ENCODE measurements at places on chromosomes 12 and 14. TPM values are rescaled to one million over a fixed set of nuclear protein-coding genes. Genes with fewer than 3 reads are reported as not detected.

Gene SMCO3
- total RNA-seq: not detected

Gene PCED1B
- 3.5 TPM for total RNA-seq

Gene RAB2B
- total RNA-seq: 21.1 TPM

Gene FOXM1
- 12.4 TPM for total RNA-seq

Gene KCNA1
- total RNA-seq: not detected

Gene NDUFB1
- total RNA-seq: 144 TPM

Gene KRT81
- total RNA-seq: not detected

Gene RFX4
- total RNA-seq: not detected

Gene LTA4H
- 62.9 TPM for total RNA-seq

Gene CTSG
- total RNA-seq: not detected

Gene NANOG
- 0.13 TPM for total RNA-seq

Gene ATXN3
- total RNA-seq: 75.6 TPM

Gene SLCO1B1
- not detected for total RNA-seq

- H3K27ac ChIP-seq: no peak overlapping the region
- H3K27me3 ChIP-seq: no peaks in the 10 kb centered on the region
- DNase-seq: peak; percentile 25
- no peak overlapping the region for H3K4me3 ChIP-seq
- no peaks in the 10 kb centered on the region for H3K36me3 ChIP-seq
- H3K4me1 ChIP-seq: no peaks in the 10 kb centered on the region
Measured at GRCh38 chr12:31702047-31702446, 26.8 kb downstream of the AMN1 start.

DNA sequence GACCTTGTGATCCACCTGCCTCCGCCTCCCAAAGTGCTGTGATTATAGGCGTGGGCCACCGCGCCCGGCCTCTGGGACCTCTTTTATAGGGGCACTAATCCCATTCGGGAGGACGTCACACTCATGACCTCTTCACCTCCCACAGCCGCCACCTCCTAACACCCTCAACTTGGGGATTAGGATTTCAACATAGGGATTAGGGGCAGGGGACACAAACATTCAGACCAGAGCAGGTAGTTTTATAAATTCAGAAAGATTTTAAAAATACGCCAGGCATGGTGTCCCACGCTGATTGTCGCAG lies 49.4 kb downstream of the TPCN1 start:
- no peak overlapping the region for H3K4me3 ChIP-seq

DNA sequence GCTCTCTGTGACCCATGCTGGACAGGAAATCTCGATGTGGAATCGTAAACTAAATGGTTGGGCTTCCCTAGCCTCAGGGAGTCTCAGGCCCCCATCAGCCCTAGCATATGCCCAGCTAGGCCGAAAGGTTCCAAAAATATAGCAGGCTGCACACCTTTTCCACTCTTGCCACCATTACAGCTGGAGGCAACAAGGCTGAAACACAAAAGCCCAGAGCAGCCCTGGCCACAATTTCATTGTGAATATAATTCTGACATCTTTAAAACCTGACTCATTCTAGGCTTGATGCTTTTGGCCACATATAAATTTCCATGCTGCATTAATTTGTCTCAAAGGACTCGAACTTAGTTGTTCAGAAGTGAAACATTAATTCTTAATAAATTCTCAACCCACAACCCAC lies 382.2 kb downstream of the GRIN2B start:
- peaks cover 9% of the 10 kb centered on the region for H3K27me3 ChIP-seq
- H3K36me3 ChIP-seq: no peaks in the 10 kb centered on the region
- no peak overlapping the region for H3K4me3 ChIP-seq
- no peak overlapping the region for H3K27ac ChIP-seq
- no peak for DNase-seq
- no peaks in the 10 kb centered on the region for H3K4me1 ChIP-seq

GRCh38 chr14:32453857-32454810 lies 125.0 kb downstream of the AKAP6 start:
- peak; percentile 72 for DNase-seq
- H3K4me3 ChIP-seq: 0 out of 2 replicates have a peak overlapping the region, but pooled peaks have one; percentile 4
- no peaks in the 10 kb centered on the region for H3K27me3 ChIP-seq
- peak overlapping the region; percentile 78 for H3K27ac ChIP-seq

DNA sequence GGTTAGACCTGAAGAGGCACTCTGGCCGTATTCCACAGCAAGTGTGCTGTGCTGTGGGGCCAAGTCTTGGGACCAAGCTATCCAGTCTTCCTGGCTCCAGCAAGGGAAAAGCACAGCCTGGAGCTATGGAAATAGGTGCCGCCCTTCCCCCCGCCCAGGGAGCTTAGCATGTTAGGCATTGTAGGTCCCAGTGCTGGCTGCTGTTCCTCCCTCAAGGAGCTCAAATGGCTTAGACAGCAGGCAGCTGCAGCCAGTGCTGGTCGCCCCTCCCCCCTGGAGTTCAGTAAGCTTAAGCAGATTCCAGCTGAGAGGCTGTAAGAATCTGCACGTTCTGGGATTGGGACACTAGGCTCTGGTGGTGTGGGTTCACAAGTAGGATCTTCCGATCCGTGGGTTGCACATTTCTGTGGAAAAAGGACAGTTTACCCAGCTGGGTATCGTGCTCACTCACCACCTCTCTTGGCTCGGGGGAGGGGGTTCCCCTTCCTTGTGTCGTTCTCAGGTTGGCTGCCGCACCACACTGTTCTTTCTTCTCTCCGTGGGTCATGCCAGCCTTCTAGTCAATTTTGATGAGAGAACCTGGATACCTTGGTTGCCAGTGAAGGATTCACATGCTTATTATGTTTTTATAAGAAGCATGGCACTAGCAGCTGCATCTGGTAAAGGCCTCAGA lies 127.3 kb downstream of the CNTN1 start:
- H3K36me3 ChIP-seq: no peaks in the 10 kb centered on the region
- no peaks in the 10 kb centered on the region for H3K27me3 ChIP-seq
- no peak overlapping the region for H3K27ac ChIP-seq
- no peaks in the 10 kb centered on the region for H3K4me1 ChIP-seq
- no peak overlapping the region for H3K4me3 ChIP-seq

DNA sequence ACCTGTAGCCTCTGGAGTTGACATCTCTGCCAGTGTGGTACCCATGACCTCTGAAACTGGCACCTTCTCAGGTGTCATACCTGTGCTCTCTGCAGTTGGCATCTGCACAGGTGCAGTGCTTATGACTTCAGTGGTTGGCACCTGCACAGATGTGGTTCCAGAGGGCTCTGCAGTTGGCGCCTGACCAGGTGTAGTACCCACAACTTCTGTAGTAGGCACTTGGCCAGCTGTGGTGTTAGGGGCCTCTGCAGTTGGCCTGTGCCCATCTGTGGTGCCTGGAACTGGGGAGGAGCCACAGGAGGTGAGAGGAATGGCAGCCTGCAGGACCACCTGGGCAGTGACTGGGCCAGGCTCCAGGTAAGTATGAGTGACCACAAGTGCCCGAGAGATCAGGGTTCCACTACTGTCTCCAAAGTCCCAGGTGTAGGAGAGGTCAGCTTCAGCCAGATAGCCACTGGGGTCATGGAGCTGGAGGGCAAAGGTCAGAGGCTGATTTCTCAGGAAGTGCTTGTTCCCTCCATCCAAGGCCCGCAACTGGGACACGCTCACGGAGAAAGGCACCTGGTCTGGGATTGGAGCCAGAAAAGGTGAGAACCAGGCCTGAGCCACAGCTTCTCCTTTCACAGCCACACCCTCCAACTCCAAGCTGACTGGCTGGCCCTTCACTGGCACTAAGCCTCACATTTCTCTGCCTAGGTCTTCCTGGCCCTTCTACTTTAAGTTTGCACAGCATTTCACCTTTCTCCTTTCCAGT lies 8.6 kb downstream of the PMEL start:
- peaks cover 9% of the 10 kb centered on the region for H3K4me1 ChIP-seq
- no peak overlapping the region for H3K27ac ChIP-seq
- no peaks in the 10 kb centered on the region for H3K27me3 ChIP-seq

- no peak overlapping the region for H3K4me3 ChIP-seq
- H3K36me3 ChIP-seq: no peaks in the 10 kb centered on the region
- peaks cover 29% of the 10 kb centered on the region for H3K4me1 ChIP-seq
- peak; percentile 88 for DNase-seq
Measured at GRCh38 chr12:13165617-13166041, 30.9 kb upstream of the EMP1 start.

DNA sequence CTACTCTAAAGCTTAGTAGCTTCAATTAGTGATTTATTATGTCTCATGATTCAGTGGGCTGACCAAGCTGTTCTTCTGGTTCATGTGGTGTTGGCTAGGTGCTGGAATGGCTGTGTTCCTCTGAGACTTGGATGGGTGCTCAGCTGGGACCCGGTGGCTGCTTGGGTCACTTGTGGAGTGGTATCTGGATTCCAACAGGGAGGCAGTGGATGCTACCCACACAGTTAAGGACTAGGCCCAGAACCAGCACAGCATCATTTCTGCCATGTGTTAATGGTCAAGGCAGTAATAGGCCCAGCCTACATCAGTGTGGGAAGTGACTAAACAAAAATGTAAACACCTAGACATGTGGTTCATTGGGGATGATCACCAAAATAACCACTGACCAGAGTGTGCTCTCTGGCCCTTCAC lies 72.2 kb downstream of the FGD4 start:
- no peaks in the 10 kb centered on the region for H3K27me3 ChIP-seq
- peak; percentile 3 for DNase-seq
- no peaks in the 10 kb centered on the region for H3K36me3 ChIP-seq
- H3K4me3 ChIP-seq: no peak overlapping the region
- no peaks in the 10 kb centered on the region for H3K4me1 ChIP-seq

DNA sequence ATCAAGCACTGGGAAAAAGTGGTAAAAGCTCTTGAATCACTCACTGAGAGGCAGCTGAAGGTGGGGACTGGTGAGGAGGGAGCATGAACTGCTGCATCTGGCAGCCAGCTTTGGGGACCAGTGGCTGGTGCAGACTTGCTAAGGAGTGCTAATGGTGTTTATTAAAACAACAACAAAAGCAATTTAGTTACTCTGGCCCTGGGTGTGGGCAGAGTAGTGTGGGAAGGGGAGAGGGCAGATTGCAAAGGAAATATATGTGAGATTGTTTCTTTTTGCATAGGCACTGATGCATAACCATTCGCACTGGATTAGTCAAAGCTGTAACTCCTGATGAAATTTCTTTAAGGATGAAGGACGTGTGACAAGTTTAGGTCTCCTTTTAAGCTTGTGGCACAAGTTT lies 8.1 kb downstream of the TXNRD1 start:
- H3K36me3 ChIP-seq: no peaks in the 10 kb centered on the region
- H3K27me3 ChIP-seq: no peaks in the 10 kb centered on the region
- no peak overlapping the region for H3K27ac ChIP-seq
- H3K4me1 ChIP-seq: peaks cover 20% of the 10 kb centered on the region
- no peak overlapping the region for H3K4me3 ChIP-seq

DNA sequence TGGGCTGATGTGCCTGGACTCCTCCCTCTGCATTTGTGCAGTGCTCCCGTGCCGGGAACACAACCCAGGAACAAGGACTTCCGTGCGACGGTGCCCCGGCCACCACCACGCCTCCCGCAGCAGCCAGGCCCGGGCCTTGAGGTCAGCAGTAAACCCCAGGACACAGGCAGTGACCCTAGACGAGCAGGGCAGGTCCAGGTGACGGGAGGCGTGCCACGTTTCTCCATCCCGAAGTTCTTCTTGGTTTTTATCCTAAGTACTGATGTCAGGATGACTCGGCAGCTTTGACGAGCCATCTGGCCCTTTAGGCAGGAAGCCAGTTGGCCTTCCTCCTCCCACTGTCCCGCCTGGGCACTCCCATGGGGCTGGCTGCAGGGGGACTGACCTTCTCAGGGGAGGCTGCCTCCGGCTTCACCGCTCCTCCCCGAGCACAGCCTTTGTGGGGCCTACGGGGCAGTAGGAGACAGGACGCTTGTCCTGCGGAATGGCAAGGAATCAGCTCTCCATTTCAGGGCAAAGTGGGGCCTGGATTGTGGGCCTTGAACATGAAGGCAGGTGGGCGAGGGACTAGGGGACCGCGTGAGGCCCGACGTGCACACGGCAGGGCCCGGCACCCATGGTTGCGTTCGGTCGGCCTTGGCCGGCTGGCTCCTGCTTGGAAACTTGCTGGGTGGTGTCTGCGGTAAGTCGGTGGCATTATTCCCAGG lies 94.1 kb downstream of the FBXL14 start:
- no peak overlapping the region for H3K4me3 ChIP-seq
- H3K27ac ChIP-seq: peak overlapping the region; percentile 34
- DNase-seq: peak; percentile 87
- H3K27me3 ChIP-seq: no peaks in the 10 kb centered on the region

- H3K4me1 ChIP-seq: no peaks in the 10 kb centered on the region
- no peak overlapping the region for H3K4me3 ChIP-seq
- no peak overlapping the region for H3K27ac ChIP-seq
- H3K36me3 ChIP-seq: no peaks in the 10 kb centered on the region
- DNase-seq: no peak
Measured at GRCh38 chr12:17134315-17134714, 528.4 kb upstream of the LMO3 start.

- H3K4me1 ChIP-seq: peaks cover 26% of the 10 kb centered on the region
- no peak for DNase-seq
- H3K27me3 ChIP-seq: no peaks in the 10 kb centered on the region
- no peak overlapping the region for H3K27ac ChIP-seq
- H3K36me3 ChIP-seq: no peaks in the 10 kb centered on the region
Measured at GRCh38 chr14:68707482-68707881, 85.4 kb downstream of the ZFP36L1 start.

- no peaks in the 10 kb centered on the region for H3K36me3 ChIP-seq
- H3K27me3 ChIP-seq: no peaks in the 10 kb centered on the region
- no peak overlapping the region for H3K27ac ChIP-seq
- peaks cover 7% of the 10 kb centered on the region for H3K4me1 ChIP-seq
Measured at GRCh38 chr12:120584343-120585149, 3.3 kb upstream of the POP5 start.

- H3K36me3 ChIP-seq: no peaks in the 10 kb centered on the region
- H3K4me3 ChIP-seq: peak overlapping the region; percentile 98
- peak; percentile 37 for DNase-seq
- H3K4me1 ChIP-seq: peaks cover 34% of the 10 kb centered on the region
Measured at GRCh38 chr12:65168681-65169319, 583 bp upstream of the LEMD3 start.

DNA sequence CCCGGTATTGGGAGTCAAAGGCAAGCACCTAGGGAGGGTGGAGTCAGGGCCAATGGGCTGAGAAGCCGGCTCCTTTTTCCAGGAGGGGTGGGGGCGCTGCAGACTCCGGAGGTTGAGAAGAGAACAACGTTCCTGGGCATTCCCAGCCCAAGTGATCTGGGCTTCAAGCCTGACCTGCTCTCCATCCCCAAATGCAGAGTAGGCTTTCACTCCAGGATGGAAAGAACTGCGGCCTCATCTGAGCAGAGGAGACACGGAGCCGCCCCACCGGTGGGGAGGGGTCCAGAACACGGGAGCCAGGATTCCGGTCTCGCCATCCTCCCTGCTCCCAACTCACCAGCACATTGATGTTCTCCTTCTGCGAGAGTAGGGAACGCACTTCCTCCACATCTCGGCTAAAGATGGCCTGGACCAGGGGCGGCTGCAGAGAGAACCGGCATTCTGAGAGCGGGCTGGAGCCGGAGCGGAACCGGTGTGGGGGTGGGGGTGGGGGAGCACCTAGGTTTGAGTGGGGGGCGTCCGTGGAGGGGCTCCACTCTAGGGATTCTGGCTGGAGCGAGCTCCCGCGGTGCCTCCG lies 605 bp downstream of the ANKRD52 start:
- H3K4me1 ChIP-seq: peaks cover 35% of the 10 kb centered on the region
- peak overlapping the region; percentile 96 for H3K4me3 ChIP-seq
- no peaks in the 10 kb centered on the region for H3K27me3 ChIP-seq
- peak; percentile 59 for DNase-seq
- peaks cover 33% of the 10 kb centered on the region for H3K36me3 ChIP-seq

All from GM23248 (cell line).